Activated CD4-positive, alpha-beta T cell treated with anti-CD3 and anti-CD28 coated beads, Interleukin-2, Interleukin-6, amounts not matched to agents 100 ng/mL and 50 ng/mL, durations not matched to agents 16 hours and 8 hours (primary cell): ENCODE measurements at places on chromosomes 1 and 21.

DNA sequence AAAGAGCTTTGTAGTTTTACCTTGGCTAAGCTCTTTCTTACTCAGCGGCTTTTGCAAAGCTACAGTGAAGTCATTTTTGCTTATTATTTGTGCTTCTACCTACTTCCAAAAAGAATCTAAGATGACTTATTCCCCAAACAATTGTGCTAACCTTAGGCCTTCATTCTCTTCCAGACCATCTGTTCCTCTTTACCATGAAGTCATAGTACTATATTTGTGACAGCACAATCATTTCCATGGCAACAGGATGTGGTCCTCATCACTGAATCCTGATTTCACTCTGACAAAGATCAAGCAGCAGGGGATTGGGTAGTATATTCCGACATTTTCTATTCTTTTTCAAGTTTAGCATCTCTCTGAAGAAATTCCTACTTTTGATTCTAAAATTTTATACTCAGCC is 24.8 kb upstream of the NMNAT2 start:
- no peak for DNase-seq

GRCh38 chr1:174022976-174023277 is 770 bp upstream of the RC3H1 start:
- DNase-seq: no peak

DNA sequence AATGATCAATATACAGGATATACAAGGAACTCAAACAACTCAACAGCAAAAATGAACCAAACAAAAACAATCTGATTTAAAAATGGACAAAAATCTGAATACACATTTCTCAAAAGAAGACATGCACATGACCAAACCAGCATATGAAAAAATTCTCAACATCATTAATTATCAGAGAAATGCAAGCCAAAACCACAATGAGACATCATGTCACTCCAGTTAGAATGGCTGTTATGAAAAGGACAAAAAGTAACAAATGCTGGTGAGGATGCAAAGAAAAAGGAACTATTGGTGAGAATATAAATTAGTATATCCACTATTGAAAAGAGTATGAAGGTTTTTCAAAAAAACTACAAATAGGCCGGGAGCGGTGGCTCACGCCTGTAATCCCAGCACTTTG is 42.0 kb downstream of the FCRL3 start:
- DNase-seq: no peak

DNA sequence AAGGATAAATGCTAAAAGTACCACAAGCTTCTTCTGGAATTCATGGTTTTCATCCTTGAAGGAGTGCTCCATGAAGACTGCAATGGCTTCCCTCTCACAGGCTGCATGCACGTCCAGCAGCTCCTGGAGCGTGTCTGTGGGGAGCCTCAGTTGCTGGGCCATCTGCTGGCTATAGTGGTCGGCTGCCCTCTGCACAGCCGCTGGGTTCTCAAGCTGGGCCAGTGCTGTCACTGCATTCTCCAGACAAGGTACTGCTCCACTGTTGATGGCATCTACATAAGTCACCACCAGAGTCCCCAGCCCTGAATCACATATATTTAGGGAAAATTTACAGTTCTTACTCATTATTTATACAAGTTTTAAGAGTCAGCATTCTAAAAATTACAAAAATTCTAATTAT is 8.7 kb downstream of the GBP4 start:
- DNase-seq: no peak

DNA sequence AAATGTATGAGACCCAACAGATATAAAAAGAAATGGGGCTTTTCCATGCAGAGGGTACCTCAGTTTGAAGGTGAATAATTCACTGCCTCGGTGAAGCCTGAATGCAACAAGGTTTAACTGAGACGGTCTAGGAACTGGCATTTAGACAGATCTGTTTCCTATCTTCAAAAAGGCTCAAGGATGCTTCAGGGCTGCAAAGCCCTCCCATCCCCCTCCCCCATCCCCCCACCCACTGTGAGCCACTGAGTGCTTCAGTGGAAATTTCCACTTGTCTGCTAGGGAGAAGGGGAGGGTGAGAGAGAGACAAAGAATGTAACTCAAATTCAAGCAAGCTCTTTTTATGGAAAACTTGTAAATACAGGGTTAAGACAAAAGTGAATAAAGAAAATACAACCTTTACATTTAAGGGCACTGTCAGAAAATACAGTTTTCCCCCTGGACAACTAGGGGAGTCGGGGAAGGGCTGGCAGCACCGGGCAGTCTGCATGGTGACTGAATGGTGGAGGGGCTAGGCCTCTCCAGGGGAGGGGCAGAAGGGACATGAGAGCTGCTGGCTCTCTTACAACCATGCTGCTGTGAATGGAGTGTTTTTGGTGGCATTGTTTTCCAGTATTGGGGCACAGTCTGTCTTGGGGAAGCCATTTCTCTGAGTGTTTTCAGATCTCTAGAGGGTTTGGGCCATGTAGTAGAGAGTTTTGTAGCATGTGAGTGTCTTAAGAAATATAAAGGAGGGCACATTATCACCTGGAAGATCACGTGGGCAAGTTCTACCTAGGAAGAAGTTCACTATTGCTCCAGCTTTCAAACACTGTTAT is 56.7 kb downstream of the MRPS6 start:
- no peak for DNase-seq

- DNase-seq: no peak
Measured at GRCh38 chr1:172650474-172651193, 8.3 kb upstream of the FASLG start.

DNA sequence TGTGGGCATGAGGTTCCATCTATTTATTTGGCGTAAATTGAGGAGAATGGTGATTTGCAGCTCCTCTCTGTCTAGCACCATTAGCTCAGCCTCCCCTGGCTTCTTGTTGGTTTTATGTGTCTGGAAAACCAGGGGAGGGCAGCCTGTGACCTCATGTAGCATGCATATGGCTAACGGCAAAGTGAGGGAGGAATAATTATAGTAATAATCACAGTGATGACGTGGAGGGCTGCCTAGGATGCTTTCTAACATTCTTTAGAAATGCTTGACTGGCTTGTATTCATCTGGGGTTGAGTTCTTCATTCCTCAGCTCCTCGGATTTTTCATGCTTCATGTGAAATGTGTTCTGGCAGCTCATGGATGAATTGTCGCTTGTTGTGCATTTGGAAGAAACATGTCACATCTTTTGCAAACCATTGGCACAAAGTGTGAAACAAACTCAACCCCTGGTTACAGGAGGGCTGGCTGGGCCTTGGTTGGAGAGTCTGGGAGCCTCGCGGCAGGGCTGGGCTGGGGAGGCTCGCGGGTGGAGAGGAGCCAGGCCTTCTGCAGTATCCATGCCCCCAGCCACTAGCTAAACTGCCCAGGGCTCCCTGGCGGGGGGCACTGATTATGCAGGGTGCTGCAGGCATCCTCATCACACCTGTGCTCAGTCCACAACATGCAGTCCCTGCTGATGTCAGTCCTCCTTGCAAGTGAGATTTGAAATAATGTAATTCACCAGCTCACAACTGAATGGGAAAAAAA is 149.6 kb downstream of the DISC1 start:
- no peak for DNase-seq

DNA sequence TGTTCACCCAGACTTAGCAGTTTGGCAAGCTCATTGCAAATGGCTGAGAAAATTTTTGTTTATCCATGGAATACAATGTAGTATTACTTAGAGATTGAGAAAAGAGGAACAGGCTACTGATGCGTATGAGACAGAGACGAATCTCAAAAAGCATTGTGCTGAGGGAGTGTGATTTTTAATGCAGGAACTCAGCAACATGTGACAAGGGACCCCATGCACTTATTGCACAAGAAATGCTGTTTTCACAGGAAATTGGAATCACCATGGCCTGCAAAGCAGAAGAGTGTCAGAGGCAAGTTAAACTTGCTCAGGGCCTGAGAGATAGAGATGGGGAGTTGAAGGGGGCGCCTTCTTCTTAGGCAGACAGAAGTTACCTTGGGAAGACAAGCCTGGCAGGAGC is 32.6 kb upstream of the TLR5 start:
- no peak for DNase-seq

DNA sequence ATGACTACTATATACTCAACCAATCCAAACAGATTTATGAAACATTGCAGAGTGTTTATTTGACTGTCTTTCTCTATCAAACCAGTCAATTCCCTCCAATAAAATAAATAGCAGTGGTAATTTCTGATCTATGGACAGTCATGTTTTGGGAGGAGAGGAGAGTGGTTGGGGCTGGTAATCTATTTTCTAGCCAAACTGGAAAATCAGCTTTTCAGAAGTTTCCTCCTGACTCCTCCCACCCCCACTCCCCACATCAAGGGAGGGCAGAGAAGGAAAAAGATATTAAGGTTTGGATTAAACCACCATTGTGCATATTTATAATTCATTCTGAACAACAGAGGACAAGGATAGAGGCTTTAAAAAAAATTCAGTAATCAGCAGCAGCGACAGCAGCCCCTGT is 69.4 kb upstream of the SOX13 start:
- no peak for DNase-seq

- no peak for DNase-seq
Measured at GRCh38 chr1:48229317-48229716, 6.8 kb downstream of the SLC5A9 start.

DNA sequence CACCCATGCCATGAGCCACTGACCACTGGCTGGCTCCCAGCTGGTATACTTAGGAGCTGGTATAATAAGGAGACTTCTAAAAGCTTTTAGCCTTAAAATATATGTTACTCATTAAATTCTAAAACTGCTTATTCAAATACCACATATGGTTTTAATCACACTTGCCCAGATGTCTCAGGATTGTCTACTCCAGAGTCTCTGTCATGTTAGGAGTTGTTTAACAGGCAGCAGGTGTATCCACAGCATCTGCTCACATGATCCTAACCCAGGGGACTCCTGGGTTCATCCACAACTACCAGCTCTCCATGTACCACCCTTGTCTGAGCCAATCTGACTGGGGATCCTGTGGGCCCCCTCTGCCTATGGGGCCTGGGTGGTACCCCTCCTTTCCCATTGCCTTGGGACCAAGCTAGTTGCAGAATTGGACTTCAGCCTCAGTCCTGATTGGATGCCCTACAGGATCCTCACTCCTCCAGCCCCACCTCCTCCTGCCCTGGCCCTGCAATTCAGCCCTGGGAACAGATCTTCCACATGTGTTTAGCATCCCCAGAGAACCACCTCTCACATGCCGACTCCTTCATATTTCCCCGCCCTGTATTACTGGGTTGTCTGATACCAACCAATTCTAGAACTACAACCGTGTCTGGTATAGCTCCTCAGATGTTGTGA is 61.3 kb downstream of the BCAR3 start:
- no peak for DNase-seq
